Activated CD8-positive, alpha-beta memory T cell treated with anti-CD3 and anti-CD28 coated beads, Interleukin-2, amount 10 ng/mL, durations not matched to agents 7 days and 5 days (primary cell): ENCODE measurements at places on chromosomes 7 and 10.

GRCh38 chr7:101126651-101127459, at the start of gene SERPINE1:
TSS of gene SERPINE1 (plus strand) at chr7:101127104. CDS start at chr7:101128394, 1,290 bp downstream.
- H3K4me3 ChIP-seq, result peak within 1 kb of the TSS; percentile 38
- peaks cover 47% of the 10 kb centered on the region for H3K4me1 ChIP-seq
- H3K27ac ChIP-seq, result peak within 1 kb of the TSS; percentile 33
- peak; percentile 86 for DNase-seq
- H3K27me3 ChIP-seq, result peaks cover 58% of the 10 kb centered on the region

- no peak for DNase-seq
- H3K36me3 ChIP-seq, result peaks cover 76% of the 10 kb centered on the region
- no peaks in the 10 kb centered on the region for H3K27me3 ChIP-seq
- H3K4me3 ChIP-seq, result no peak overlapping the region
Measured at GRCh38 chr7:99531354-99531765, 20.6 kb downstream of the FAM200A start.

GRCh38 chr7:92244808-92245486, 767 bp downstream of the KRIT1 start:
- DNase-seq, result no peak
- no peaks in the 10 kb centered on the region for H3K27me3 ChIP-seq
- peak overlapping the region; percentile 90 for H3K4me3 ChIP-seq
- peaks cover 43% of the 10 kb centered on the region for H3K4me1 ChIP-seq

- H3K4me3 ChIP-seq, result no peak overlapping the region
- DNase-seq, result no peak
- H3K27me3 ChIP-seq, result peaks cover 6% of the 10 kb centered on the region
- H3K27ac ChIP-seq, result peak overlapping the region; percentile 10
Measured at GRCh38 chr7:157136372-157136771, 2.4 kb upstream of the UBE3C start.

DNA sequence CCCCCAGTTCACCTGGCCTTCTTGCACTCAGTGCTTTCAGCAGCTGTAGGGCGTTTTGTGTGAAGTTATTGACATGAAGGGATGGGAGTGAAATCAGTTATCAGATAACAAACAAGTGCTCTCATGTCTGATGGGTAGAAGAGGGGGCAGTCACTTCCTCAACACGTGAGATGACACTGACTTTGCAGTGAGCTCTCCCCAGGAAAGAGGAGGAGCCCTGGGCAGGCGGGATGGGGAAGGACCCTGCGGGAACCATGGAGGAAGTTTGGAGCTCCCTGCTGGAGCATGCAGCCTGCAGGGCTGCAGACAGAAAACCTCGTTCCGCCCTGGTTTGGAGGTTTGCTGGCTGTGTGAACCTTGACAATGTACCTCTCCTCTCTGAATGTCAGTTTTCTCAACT, 38.7 kb downstream of the GPR26 start:
- no peak overlapping the region for H3K4me3 ChIP-seq
- DNase-seq, result no peak
- H3K27ac ChIP-seq, result no peak overlapping the region
- peaks cover 2% of the 10 kb centered on the region for H3K27me3 ChIP-seq
- H3K36me3 ChIP-seq, result no peaks in the 10 kb centered on the region
- H3K4me1 ChIP-seq, result no peaks in the 10 kb centered on the region

- no peak overlapping the region for H3K4me3 ChIP-seq
- DNase-seq, result no peak
- peaks cover 28% of the 10 kb centered on the region for H3K36me3 ChIP-seq
- peaks cover 75% of the 10 kb centered on the region for H3K4me1 ChIP-seq
- H3K27ac ChIP-seq, result peak overlapping the region; percentile 41
- no peaks in the 10 kb centered on the region for H3K27me3 ChIP-seq
Measured at GRCh38 chr10:88996927-88997326, 6.3 kb downstream of the FAS start.

GRCh38 chr10:119023553-119023868, 6.0 kb upstream of the NANOS1 start:
- peaks cover under 1% of the 10 kb centered on the region for H3K4me1 ChIP-seq
- H3K27ac ChIP-seq, result no peak overlapping the region
- no peak for DNase-seq
- H3K36me3 ChIP-seq, result no peaks in the 10 kb centered on the region
- peaks cover 12% of the 10 kb centered on the region for H3K27me3 ChIP-seq
- H3K4me3 ChIP-seq, result no peak overlapping the region

DNA sequence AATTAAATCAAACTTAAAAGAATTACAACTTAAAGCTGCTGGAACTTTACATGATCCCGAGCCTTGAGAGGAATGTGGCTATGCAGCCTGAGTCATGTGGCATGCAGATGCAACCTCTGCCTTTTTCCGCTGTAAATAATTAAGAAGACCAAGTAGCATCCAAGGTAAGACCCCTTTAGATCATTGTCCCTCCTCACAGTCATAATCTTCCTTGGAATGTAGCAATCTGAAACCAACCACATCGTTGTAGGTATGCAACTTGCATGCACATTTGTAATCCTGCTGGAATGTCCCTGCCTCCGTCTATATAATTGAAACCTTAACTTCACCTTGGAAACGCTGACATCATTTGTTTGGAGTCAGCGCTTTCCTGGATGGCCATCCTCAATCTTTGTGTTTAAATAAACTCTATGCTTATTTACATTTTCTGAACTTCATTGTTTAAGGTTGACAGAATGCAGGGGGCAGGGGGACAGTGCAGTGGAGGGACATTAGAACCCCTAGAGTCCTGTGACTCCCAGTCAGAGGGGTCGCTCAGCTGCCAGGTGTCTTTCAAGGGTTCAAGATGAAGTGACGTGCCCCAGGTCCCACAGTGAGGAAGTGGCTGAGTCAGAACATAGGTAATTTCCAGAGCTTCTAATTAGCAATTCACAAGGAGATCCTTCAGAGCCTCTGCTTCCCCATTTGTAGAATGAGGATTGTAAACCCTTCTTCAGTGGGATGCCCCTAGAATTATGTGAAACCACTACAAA, 110.7 kb downstream of the RALA start:
- H3K4me1 ChIP-seq, result peaks cover 38% of the 10 kb centered on the region
- H3K4me3 ChIP-seq, result peak overlapping the region; percentile 76
- H3K27me3 ChIP-seq, result no peaks in the 10 kb centered on the region

- peak overlapping the region; percentile 39 for H3K4me3 ChIP-seq
- DNase-seq, result no peak
- no peaks in the 10 kb centered on the region for H3K27me3 ChIP-seq
- peaks cover 84% of the 10 kb centered on the region for H3K4me1 ChIP-seq
Measured at GRCh38 chr10:8401531-8401930, 347.0 kb downstream of the GATA3 start.

DNA sequence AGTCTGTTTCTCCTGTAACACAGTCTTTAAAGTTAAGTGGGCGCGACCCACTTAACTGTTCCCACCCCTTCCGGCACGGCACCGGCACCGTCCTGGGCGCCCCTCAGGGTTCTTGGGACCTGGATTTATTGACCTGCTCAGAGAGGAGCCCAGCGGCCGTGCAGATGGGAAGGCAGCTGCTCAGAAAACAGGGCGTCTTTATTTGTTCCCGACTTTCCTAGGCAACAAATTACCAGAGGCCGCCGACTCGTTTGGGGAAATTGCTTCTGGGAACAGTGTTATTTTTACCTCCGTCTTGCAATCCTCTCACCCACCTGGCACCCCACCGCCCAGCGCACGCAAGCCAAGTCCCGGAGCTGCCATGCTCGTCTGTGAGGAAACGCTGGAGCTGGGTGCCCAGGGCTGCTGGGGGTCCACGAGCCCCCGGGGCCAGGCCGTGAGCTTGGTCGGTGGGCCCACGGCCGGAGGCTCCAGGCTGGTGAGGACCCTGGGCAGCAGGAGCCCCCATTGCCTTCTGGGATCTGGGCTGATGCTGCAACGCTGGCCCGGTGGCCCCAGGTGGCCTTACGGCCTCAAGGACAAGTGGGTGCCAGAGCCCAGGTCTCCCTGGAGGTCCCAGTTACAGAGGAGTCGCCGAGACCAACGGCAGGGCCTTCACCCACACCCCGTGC, 14.9 kb upstream of the ADGRA1 start:
- no peak for DNase-seq
- no peak overlapping the region for H3K4me3 ChIP-seq
- H3K4me1 ChIP-seq, result no peaks in the 10 kb centered on the region
- no peaks in the 10 kb centered on the region for H3K27me3 ChIP-seq
- no peaks in the 10 kb centered on the region for H3K36me3 ChIP-seq

DNA sequence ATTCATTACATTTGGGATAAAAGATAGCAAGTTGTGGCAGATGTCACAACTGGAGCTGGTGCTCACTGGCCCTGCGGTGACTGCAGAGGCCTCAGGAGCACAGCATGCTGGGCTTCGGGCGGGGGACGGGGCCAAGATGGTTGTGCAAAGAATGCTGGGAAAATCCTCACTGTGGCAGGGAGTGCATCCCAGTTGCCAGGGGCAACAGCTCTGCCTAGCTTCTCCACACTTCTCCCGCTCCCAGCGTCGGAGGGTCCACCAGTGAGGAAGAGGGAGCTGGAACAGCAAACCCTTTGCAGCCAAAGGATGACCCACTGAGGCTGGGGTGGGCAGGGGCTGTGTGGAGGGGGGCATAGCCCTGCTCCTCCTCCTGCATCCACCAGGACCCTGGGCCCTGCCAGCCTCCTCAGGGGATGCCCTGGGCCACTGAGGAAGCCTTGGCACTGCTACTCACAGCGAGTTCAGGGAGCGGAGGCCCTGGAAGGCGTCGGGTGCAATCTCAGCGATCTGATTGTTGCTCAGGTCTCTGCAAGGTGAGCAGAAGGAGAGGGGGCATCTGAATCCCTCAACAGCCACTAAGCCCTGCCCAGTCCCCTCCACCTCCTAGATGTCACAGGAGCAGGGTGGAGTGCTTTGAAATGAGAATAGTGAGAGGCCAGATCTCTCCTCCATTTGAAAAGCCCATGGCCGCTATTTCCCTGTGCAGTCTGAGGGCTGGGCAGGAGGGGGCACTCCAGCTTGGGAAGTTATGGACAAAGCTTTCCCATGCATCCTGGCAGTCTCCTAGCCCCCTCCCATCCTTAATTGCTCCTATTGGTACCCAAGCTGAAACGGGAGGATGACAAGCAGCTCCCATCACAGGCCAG, 126.5 kb downstream of the SLIT1 start:
- no peak for DNase-seq
- no peaks in the 10 kb centered on the region for H3K27me3 ChIP-seq
- H3K4me1 ChIP-seq, result no peaks in the 10 kb centered on the region
- H3K27ac ChIP-seq, result no peak overlapping the region
- H3K36me3 ChIP-seq, result no peaks in the 10 kb centered on the region
- no peak overlapping the region for H3K4me3 ChIP-seq

DNA sequence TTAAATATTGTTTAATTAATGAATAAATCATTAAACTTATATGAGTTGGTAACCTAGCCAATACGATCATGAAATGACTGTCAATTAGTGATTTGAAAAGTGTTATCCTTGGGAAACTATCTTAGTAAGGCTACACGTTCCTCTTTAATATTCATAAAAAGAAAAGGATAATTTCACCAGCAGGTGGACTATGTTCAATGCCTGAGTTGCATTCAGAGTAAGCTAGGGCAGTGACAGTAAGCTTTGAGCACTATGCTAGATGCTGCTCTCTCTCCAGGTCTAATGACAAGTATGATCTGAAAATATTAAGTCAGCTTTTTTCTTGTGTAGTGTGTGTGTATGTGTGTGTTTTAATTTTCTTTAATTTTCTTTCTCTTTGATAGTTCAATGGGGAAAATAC, 486.3 kb upstream of the PCDH15 start:
- no peak overlapping the region for H3K4me3 ChIP-seq
- no peak for DNase-seq
- no peaks in the 10 kb centered on the region for H3K36me3 ChIP-seq

DNA sequence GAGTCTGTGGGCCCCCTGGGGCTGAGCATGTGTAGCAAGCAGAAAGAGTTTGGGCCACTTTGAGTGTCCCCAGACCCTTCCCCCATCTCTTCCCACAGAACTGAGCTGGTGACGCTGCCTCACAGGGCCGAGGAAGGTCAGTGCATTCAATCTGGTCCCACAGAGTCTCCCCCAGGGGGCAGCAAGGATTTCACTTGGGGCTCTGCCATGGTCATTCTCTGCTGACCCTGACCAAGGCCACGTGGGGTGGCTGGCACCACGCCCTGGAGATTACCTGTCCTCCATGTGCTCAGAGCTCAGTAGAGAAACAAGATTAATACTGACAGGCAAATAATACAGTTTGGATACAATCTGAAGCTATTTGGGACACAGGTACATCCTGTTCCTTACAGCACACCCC, 30.2 kb downstream of the ADRA2A start:
- DNase-seq, result no peak
- no peak overlapping the region for H3K4me3 ChIP-seq
- no peaks in the 10 kb centered on the region for H3K4me1 ChIP-seq
- no peaks in the 10 kb centered on the region for H3K36me3 ChIP-seq
- no peaks in the 10 kb centered on the region for H3K27me3 ChIP-seq

DNA sequence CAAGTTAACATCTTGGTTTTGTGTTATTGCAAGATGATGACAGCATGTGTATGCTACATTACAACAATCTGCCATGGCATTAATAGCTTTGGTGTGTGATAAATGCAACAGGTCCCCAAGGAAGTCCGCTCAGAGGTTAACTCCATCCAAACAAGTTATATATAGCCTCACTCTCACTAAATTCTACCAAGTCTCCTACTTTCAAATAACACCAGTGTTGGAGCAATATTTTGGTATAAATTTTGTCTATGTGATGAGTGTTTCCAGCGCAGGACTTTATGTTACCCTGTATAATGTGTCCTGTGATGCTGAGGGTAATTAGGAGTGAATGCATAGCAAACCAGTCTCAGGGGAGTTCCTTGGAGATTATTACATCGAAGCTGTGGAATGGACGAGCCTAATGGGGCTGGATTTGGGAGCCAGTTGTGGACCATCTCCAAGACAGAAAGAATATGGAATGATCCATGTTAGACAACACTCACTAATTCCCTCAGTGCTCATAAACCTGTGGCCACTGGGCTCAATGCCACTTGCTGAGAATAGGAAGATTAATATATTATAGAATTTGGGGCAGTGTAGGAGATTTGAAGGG, 127.6 kb upstream of the CXCL12 start:
- no peak overlapping the region for H3K27ac ChIP-seq
- no peaks in the 10 kb centered on the region for H3K27me3 ChIP-seq
- H3K36me3 ChIP-seq, result no peaks in the 10 kb centered on the region
- H3K4me3 ChIP-seq, result no peak overlapping the region
- no peaks in the 10 kb centered on the region for H3K4me1 ChIP-seq
- DNase-seq, result no peak

- no peak overlapping the region for H3K27ac ChIP-seq
- peaks cover 5% of the 10 kb centered on the region for H3K36me3 ChIP-seq
- no peaks in the 10 kb centered on the region for H3K27me3 ChIP-seq
- H3K4me3 ChIP-seq, result no peak overlapping the region
- peaks cover 16% of the 10 kb centered on the region for H3K4me1 ChIP-seq
Measured at GRCh38 chr7:117138981-117139380, 183.9 kb downstream of the WNT2 start.

DNA sequence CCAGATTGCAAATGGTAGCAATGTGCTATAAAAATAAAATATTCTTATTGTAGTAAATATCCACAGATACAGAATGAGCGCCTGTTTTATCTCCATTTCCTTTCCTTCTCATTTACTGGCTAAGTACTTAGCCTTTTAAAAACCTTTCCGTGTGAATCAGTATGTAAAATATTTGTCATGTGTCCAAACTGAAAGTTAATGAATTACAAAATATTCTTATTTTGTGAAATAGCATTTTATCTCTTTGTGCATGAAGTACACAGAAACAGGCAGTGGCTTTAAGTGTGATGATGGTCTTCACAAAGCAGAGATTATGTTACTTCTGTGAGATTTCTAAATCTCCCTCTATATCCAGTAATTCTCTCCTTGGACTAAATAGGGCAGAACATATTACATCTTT, 56.7 kb upstream of the KIAA1217 start:
- no peak overlapping the region for H3K27ac ChIP-seq
- H3K36me3 ChIP-seq, result no peaks in the 10 kb centered on the region
- no peak overlapping the region for H3K4me3 ChIP-seq
